ENCODE measurements at places on chromosomes 6 and 20.

DNA sequence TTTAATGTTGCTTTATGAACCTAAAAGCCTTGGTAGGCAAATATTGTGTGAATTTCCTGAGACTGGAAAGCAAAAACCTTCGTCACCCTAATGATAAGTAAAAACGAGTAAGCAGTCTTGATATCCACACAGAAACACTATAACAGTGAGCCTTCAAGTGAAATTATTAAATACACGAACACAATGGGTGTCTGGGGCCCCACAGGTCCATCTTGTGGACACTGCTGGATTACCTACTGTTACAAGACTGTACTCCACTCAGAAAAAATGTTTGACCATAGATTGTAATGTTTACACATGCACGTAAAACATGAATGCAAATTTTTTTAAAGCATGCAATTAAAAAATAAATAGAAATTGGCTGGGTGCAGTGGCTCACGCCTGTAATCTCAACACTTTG, 466.9 kb downstream of the CD83 start:
- H3K4me1 ChIP-seq: no peaks in the 10 kb centered on the region
- H3K27me3 ChIP-seq: no peaks in the 10 kb centered on the region
- H3K36me3 ChIP-seq: no peaks in the 10 kb centered on the region
- no peak overlapping the region for H3K4me3 ChIP-seq

DNA sequence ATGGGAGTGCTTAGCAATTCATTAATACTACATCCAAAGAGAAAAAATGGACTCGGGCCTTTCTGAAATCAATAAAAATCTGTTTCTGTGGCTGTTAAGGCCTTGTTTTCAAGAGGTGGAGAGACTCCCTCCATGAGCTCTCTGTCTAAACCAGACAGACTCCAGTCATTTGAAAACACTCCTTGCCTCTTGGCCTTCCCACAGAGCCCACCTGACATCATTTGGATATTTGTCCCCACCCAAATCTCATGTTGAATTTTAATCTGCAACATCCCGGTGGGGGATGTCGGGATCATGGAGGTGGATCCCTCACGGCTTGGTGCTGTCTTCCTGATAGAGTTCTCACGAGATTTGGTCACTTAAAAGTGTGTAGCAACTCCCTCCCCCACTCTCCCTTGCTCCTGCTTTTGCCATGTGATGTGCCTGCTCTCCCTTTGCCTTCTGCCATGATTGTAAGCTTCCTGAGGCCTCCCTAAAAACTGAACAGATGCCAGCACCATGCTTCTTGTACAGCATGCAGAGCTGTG, 226.3 kb downstream of the TBXT start:
- H3K27me3 ChIP-seq: no peaks in the 10 kb centered on the region
- no peak overlapping the region for H3K27ac ChIP-seq
- no peaks in the 10 kb centered on the region for H3K4me1 ChIP-seq
- no peaks in the 10 kb centered on the region for H3K36me3 ChIP-seq
- H3K4me3 ChIP-seq: no peak overlapping the region

- no peak overlapping the region for H3K27ac ChIP-seq
- no peak for DNase-seq
- H3K4me1 ChIP-seq: no peaks in the 10 kb centered on the region
- no peaks in the 10 kb centered on the region for H3K27me3 ChIP-seq
- peaks cover 15% of the 10 kb centered on the region for H3K36me3 ChIP-seq
Observed at GRCh38 chr6:24513602-24514001, 18.8 kb downstream of the ALDH5A1 start.

GRCh38 chr6:105855433-105855832, 230.7 kb upstream of the PRDM1 start:
- no peak overlapping the region for H3K4me3 ChIP-seq
- H3K27ac ChIP-seq: no peak overlapping the region
- H3K4me1 ChIP-seq: no peaks in the 10 kb centered on the region
- no peak for DNase-seq
- H3K36me3 ChIP-seq: no peaks in the 10 kb centered on the region

GRCh38 chr20:14526891-14527290, 189.5 kb upstream of the FLRT3 start:
- no peak overlapping the region for H3K4me3 ChIP-seq
- DNase-seq: no peak
- no peaks in the 10 kb centered on the region for H3K27me3 ChIP-seq
- H3K27ac ChIP-seq: no peak overlapping the region
- no peaks in the 10 kb centered on the region for H3K36me3 ChIP-seq
